MCF 10A (cell line): ENCODE measurements at places on chromosomes 5 and 9.

GRCh38 chr9:4137234-4137633, 162.6 kb downstream of the GLIS3 start:
- peak; percentile 85 for DNase-seq

- no peak for DNase-seq
These were observed 52.1 kb upstream of the ARL15 start for GRCh38 chr5:54362434-54362833.

DNA sequence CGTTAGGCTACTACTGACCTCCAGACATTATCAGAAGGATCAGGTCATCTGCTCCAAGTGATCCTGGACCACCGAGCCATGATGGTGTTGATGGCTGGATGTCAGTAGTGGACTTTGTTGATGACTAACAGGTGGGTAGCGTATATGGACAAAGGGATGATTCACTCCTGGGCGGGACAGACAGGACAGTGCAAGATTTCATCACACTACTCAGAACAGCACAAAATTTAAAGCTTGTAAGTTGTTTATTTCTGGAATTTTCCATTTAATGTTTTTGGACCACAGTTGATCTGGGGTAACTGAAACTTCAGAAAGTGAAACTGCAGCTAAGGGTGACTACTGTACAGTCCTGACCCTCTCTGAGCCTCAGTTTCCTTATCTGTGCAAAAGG, 12.7 kb downstream of the PDGFRB start:
- DNase-seq: peak; percentile 96

- DNase-seq: no peak
These were observed 22.2 kb upstream of the TUSC1 start for GRCh38 chr9:25700430-25700829.

- peak; percentile 99 for DNase-seq
These were observed 188.7 kb downstream of the HSPA4 start for GRCh38 chr5:133240425-133241091.

DNA sequence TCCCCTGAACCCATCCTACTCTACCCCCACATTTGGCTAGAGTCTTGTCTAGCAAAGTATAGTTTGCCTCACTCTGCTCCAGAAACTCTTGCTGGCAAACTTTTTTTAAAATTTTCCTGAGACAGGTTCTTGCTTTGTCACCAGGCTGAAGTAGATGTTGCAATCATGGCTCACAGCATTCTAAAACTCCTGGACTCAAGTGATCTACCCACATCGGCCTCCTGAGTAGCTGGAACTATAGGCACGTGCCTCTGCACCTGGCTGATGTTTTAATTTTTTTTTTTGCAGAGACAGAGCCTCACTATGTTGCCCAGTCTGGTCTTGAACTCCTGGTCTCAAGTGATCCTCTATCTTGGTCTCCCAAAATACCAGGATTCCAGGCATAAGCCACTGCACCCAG, 175.8 kb upstream of the FBXL17 start:
- no peak for DNase-seq

DNA sequence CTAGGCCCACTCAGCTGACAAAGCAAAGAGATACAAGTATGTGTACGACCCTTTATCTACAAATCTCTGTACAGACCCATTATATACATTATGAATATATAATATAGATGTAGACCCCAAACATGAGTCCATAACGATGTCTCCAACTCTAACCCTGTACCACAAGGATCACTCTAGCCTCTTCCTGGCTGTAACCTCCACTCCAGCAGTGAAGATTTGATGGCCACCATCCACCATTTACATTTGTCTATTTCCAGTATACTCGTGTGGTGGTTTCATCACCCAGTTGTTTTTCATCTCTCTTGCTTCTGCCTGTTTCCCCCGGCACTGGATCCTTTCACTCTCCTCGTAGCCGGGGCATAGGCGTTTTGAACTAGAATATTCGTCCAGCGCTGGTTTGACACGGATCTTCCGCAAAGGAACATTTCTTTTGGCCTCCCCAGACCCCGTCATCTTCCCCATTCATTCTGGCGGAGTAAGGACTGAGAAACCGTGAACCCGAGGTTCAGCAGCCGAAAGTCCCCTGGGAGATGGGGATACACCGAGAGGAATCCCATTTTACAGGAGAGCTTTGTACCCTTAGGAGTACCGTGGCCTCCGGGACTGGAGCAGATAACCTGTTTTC, 828 bp upstream of the TRIO start:
- DNase-seq: no peak

GRCh38 chr5:127076315-127077129, 3.2 kb upstream of the C5orf63 start:
- DNase-seq: no peak
